ENCODE measurements at places on chromosomes 16 and 17.

GRCh38 chr17:4206962-4207361, 56.8 kb downstream of the ANKFY1 start:
- no peak for DNase-seq

DNA sequence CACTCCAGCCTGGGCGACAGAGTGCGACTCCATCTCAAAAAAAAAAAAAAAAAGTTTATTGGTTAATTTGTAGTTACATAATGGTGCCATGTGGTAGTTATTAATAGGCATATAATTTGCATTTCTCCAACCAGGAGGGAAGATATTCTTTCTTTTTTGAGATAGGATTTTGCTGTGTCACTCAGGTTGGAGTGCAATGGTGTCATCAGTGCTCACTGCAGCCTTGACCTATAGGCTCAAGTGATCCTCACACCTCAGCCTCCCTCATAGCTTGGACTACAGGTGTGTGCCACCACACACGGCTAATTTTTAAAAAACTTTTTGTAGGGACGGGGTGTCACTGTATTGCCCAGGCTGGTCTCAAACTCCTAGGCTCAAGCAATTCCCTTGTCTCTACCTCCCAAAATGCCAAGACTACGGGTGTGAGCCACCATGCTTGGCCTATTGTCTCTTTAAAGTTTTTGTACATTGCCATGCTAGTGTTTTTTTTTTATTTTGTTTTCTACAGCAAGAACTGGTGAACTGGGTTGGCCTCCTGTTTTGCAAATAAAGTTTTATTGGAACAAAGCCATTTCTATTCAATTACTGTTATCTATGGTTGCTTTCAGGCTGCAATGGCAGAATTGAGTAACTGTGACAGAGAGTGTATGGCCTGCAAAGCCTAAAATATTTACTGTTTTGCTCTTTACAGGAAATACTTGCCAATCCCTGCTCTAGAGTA, 11.9 kb downstream of the SNX29 start:
- no peak for DNase-seq

GRCh38 chr17:80196652-80197051, 23.5 kb downstream of the SGSH start:
- no peak for DNase-seq

DNA sequence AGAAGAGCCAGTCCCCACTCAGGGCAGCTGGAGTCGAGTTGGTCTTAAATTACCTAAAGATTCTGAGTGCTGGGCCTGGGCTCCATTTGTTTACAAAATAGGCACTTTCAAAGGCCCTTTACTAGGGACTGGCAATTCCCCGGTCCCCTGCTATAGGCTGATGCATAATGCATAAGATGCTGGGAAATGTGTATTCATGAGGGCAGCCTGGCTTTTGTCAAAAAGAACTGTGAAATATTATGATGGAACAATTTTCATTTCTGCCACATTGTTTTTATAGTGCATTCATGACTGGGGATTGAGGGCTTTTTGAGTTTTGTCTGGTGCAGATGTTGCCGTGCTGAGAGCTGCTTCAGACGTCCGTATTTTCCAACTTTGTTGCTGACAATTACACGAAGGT, 617.0 kb upstream of the CDH5 start:
- DNase-seq = no peak

DNA sequence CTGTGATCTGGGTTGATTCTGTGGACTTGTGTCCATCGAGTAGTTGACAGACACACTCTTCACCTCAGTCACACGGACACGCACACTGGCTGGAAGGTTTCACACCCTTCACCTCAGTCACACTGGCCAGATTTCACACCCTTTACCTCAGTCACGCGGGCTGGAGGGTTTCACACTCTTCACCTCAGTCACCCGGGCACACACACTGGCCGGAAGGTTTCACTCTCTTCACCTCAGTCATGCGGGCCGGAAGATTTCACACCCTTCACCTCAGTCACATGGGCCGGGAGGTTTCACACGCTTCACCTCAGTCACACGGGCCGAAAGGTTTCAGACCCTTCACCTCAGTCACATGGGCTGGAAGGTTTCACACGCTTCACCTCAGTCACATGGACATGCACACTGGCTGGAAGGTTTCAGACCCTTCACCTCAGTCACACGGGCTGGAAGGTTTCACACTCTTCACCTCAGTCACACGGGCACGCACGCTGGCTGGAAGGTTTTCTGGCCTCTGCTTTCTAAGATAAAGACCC, 96.2 kb downstream of the PGS1 start:
- DNase-seq = no peak

DNA sequence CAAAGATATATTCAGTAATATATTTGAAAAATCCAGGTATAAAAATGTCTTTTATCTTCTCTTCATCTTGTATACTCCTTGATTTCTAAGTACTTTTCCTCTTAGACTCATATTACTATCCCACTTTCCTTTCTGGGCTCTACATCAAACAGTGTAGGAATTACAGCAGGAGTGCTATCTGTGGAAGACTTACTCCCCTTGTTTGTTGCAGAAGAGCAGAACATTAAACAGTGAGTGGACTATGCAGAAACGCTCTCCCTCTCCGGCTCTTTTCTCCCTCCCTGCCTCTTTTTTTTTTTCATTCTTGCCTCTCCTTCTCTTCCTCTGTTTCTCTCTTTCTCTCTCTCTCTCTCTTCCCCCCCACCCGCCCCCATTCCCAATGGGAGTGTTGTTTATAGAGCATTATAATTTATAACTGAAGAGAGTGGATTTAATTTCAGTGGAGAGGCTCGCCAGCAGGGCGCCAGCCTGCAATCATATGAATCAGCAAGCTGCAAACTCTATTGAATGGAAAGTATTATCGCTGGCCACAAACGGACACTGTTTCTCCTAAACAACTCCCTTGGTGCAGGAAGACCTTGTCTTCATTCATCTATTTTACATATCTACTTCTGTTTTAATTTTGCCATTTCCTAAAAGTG, 242.3 kb upstream of the TBX2 start:
- peak; percentile 42 for DNase-seq

DNA sequence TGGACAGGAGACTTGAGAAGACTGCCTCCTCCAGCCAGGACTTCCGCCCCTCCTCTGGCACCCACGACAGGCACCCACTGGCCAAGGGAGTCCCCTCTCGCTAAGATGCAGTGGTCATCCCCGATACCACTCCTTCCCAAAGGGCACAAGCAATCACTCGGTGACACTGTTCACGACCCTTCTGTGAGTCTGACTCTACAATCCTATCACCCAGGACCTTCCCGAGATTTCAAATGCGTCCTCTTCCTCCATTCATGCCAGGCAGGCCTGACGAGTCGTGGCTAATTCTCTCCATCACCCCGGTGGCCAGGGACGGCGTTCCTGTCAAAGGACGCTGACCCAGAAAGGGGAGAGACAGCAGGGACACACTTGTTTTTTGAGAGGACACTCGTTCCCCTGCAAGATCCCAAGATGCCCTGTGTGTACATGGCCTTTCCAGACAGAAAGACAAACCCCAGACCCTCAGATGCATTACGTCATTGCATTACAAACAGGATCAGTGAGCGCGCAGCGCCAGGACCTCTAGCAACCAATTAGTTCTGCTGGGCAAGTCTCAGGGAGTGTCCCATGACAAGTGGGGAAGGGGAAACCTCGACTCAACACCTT, 12.2 kb downstream of the FBXO31 start:
- DNase-seq = no peak

GRCh38 chr17:49989518-49989880, 5.5 kb downstream of the DLX3 start:
- no peak for DNase-seq
